ENCODE measurements at places on chromosomes 7 and 10.

GRCh38 chr10:131815266-131816156, 85.3 kb upstream of the PPP2R2D start:
- peak; percentile 6 for DNase-seq

- DNase-seq, result no peak
These were observed 31.9 kb downstream of the HEPACAM2 start for GRCh38 chr7:93194386-93194785.

DNA sequence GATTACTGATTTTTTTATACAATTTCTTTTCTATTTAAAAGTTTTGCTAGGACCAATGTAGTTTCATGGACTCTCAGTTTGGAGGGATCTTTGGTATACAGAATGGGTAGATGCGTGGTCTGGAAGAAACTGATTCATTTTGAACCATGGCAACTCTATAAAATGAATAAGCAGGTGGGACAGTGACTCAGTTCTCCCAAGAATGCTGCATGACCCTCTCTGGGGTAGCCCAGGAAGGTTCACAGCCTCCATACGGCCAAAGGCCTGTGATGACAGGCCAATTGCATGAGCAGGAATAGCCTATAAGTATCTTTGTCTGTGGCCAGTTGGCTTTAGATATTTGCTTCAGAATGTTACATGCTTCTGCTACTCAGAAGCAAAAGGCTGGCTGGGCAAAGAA, 113.3 kb upstream of the RSU1 start:
- DNase-seq, result no peak

DNA sequence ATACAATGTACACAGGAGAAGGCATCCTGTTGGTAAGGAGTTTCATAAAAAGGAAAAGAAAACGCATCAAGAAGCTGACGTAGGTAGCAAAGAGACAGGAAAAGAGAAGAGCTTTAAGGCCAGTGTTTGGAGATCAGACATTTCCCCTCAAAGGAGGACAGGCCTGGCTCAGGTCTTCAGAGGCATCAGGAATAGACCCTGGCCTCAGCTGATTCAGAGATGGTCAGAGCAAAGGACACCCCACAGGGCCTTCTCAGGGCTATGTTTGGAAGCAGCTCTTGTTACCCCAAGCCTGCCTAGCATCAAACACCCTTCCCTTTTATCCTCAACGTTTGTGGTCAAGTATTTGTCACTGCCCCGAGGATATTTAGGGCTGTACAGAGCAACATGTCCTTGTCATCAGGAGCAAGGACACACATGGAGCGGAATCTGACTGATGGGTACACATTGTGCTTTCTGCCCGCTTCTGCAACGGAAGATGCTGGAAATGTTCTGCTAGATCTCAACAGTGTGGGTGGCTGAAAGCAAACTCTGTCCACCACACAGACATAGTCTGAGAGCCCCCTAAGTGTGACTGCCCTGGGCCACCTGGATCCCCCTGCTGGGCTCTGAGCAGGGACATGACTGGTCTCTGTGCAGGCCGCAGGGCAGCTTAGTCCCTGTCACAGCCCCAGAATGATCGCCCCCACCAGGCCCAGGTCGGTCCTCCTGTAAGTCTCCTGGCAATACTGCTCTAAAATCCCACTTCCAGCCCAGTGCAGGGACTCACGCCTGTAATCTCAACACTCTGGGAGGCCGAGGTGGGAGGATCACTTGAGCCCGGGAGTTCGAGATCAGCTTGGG, 1.0 kb upstream of the ZDHHC4 start:
- DNase-seq, result no peak

- no peak for DNase-seq
These were observed 41.1 kb upstream of the KDM7A start for GRCh38 chr7:140217750-140218501.

GRCh38 chr7:1610678-1611302, 41.0 kb upstream of the PSMG3 start:
- no peak for DNase-seq

DNA sequence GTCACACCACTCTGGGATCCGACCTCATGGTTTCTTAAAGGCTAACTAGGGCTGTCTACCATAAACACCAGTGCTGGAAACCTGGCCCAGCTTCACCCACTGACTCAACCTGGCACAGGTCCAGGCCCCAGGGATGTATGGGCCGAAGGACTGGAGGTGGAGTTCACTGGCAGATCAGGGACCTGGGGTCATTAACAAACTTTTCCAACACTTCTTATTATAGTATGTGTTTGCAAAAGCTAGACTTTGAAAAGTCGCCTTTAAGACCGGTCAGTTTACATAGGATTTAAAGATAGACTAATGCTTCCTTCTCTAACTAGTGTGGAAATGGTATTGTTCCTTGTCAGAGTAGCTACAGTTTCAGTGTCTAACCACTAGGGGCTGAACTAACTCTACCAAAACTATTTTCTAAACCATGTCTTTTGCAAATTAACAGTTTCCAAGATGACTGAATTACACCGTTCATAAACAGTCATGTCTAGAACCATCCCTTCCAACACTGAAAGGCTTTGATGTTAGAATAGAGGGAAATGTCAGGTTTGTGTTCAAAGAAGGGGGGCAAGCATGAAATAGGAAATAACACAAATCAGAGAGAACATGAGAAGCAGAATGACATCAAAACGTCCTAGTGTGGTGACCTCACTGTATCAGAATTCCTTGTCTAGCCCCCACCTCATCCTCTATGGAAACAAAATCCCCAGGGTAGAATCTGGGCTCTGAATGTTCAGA, 29.7 kb downstream of the STN1 start:
- no peak for DNase-seq

GRCh38 chr7:90580051-90580450, 16.1 kb upstream of the CDK14 start:
- no peak for DNase-seq

DNA sequence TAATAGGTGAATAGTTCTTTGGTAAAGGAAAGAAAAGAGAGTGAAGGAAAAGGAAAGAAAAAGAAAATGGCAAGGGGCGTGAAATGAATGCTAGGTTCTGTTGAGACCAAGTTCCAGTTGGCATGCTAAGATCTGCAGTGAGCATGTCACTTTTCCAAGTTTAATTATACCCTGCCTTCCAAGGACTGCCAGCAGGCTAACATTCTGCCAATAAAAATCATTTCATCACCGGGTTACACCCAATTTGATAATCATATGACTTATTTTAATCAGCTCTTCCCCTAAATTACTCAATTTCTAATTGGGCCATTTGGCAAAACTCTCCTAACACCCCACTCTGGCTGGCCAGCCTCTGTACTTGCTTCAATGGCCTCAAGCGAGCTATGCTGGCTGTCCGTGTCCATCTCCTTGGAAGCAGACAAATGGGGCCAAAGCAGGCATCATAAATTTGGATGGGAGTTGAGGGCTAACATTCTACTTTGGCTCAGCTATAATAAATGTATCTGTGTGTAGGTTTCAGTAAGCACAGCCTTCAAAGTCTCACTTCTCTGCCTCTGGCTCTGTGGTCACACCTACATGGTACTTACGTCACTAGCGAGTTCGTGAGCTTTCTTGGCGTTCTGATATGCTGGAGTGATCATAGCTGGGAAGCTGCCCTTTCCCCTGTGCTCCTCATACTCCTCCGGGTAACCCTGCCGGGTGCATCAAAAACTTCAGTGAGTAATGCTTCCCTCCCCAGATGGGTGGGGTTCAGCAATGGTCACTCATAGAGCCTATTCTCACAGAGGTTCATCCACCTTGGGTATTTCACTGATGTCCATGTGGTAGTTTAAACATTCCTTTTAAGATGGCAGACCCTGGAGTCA, 17.3 kb downstream of the NRAP start:
- DNase-seq, result no peak

GRCh38 chr7:45720989-45721388, 146.8 kb downstream of the ADCY1 start:
- DNase-seq, result no peak

- DNase-seq, result no peak
These were observed 14.3 kb upstream of the ZNF467 start for GRCh38 chr7:149787428-149788299.

- no peak for DNase-seq
These were observed 10.9 kb downstream of the MGAM start for GRCh38 chr7:142006577-142006976.

GRCh38 chr7:129144834-129145668, 544 bp downstream of the TSPAN33 start:
- no peak for DNase-seq

- DNase-seq, result no peak
These were observed 5.2 kb downstream of the ADCY1 start for GRCh38 chr7:45579391-45579801.

DNA sequence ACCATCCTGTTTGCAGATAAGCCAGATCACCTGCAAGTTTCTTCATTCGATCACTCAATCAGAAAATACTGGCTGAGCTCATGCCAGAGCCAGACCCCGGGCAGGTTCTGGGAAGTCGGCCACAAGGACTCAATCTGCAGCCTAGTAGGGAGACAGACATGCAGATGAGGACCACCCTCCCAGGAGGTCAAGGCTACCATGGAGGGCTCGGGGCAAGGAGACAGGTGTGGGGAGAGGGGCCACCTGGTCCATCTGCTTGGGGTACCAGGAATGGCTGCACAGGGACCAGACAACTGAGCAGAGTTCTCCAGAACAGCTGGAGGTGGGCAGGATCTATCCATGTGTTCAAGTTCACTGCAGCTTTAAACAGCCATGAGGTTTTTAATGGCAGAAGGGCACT, 16.8 kb upstream of the CPXM2 start:
- no peak for DNase-seq

GRCh38 chr10:48885376-48885775, 54.3 kb downstream of the LRRC18 start:
- DNase-seq, result no peak

DNA sequence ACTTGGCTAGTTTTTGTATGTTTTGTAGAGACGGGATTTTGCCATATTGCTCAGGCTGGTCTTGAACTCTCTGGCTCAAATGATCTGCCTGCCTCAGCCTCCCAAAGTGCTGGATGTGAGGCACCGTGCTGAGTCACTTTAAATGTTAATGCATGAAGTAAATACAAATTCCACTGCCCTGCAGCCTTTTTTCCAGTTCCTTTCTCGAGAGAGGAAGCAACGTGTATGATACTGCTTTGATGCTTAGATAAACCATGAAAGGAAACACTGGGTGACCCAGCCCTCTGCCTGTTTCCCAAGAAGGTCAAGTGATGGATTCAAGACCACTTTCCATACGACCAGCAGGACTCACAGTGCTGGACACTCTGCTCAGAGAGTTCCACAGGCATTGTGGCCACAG, 11.3 kb upstream of the MRPS24 start:
- no peak for DNase-seq

DNA sequence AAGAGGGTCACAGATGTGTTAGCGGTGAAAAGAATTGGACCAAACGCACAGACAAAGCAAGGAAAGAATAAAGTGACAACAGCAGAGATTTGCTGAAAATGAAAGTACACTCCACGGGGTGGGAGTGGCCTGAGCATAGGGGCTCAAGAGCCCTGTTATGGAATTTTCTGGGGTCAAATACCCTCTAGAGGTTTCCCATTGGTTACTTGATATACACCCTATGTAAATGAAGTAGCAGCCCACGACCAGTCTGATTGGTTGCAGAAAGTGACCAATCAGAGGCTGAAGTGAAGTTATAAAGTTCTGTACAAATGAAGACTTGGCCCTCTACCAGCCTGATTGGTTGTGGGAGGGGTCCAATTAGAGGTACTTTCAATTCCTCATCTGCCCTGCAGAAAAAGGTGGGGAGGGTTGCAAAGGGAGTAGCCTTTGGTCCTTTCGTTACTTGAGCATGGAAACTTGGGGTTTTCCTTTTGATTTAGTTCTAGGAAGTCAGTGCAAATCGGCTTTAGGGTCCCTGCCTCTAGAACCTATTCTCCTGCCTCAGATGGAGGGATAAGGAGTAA, 125.6 kb upstream of the PRPS1L1 start:
- no peak for DNase-seq

DNA sequence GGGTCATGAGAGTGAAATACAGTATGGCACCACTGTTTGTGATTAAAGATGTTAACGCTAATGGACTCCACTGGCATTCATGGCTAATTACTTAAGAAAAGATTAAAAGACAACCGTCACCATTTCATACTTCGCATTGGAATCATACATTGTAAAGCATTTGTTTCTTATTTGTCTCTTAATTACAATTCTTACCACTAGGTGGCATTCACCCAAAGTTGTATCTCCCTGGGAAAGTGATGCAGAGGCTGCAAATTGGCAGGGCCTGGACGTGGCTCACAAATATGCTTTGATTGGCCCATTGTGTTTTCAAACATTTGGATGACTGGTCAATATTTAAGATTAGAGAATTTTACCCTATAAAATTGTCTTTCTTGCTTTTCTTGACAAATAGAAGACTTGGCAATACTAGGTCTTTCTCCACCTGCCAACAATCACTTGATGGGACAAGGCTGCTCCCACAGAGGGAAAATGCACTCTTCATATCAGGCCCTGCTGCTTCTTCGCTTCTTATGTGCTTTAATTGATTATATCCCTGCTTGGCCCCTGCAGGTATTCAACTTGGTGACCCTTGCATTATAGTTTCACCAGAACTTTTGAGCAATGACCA, 72.1 kb upstream of the STARD3NL start:
- no peak for DNase-seq

GRCh38 chr7:11615174-11615573, 216.8 kb downstream of the THSD7A start:
- no peak for DNase-seq

GRCh38 chr7:11604505-11604904, 227.5 kb downstream of the THSD7A start:
- no peak for DNase-seq

DNA sequence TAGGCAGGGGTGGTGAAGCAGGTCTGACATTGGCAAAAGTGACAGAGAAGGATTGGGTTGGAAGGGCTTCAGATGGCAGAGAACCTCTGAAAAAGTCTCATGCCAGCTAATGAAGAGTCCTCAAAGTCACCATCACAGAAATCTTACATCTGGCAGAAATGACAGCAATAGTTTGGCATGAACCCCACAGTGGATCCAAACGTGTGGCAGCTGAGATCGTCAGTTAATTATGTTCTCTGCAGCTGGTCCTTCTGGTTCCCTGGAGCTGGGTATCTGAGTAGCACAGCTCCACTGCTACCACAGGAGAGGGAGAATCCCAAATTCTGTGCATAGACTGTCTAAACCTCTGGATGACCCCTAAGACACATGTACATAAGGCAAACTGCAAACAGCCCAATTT, 73.4 kb downstream of the ALOX5 start:
- DNase-seq, result no peak

Data from activated T-helper 2 cell treated with anti-CD3 and anti-CD28 coated beads, Interferon-gamma antibody, Interleukin-2, Interleukin-4, amounts not matched to agents 10 μg/mL and 5 μg/mL and 100 μg/mL, durations not matched to agents 14 hours and 24 hours and 36 hours (primary cell).